ENCODE measurements at places on chromosomes 6 and 20.

DNA sequence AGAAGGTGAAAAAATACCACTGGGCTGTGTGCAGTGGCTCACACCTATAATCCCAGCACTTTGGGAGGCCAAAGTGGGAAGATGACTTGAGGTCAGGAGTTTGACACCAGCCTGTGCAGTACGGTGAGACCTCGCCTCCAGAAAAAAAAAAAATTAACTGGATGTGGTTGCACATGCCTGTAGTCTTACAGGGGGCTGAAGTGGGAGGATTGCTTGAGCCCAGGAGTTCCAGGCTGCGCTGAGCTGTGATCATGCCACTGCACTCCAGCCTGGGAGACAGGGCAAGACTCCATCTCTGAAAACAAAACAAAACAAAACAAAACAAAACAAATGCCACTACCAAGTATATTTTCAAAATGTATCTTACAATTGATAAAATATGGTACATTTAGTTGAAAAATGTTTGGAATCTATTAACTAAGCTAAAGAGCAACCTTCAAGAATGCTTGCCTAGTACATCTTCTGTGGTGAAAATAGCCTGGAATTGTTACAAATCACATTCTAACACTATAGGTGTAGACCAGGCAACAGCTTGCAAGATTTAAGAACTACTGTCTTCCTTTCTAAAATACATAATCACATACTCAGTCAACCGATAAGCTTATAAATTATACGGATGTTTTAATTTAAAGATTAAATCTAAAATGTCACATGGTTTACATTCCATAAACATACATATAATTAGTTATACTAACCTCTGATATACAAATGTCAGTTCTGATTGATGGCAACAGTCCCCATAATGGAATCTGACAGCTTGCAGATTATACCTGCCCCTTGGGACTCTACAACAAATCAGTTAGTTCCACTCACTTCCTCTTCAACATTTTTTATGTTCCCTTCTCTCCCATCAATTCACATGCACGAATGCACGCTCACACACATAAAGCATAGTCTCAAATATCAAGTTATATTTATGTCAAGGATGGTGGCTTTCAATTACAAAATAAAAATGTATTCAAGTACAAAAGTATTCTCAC, 150.8 kb downstream of the ASCC3 start:
- DNase-seq, result no peak

DNA sequence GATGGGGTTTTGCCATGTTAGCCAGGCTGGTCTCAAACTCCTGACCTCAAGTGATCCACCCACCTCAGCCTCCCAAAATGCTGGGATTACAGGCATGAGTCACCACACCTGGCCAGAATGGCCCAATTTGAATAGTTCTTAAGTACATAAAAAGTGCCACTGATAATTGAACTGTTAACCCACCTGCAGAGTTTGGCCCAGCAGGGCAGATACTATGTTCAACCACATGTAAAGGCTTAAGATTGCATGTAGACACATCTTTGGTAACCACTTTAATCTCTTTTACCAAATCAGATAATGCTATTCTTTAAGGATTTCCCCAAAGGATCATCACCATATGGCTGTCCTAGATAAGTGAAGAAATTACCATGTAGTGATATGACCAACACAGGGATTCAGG, 21.3 kb upstream of the SGK1 start:
- no peak for DNase-seq

DNA sequence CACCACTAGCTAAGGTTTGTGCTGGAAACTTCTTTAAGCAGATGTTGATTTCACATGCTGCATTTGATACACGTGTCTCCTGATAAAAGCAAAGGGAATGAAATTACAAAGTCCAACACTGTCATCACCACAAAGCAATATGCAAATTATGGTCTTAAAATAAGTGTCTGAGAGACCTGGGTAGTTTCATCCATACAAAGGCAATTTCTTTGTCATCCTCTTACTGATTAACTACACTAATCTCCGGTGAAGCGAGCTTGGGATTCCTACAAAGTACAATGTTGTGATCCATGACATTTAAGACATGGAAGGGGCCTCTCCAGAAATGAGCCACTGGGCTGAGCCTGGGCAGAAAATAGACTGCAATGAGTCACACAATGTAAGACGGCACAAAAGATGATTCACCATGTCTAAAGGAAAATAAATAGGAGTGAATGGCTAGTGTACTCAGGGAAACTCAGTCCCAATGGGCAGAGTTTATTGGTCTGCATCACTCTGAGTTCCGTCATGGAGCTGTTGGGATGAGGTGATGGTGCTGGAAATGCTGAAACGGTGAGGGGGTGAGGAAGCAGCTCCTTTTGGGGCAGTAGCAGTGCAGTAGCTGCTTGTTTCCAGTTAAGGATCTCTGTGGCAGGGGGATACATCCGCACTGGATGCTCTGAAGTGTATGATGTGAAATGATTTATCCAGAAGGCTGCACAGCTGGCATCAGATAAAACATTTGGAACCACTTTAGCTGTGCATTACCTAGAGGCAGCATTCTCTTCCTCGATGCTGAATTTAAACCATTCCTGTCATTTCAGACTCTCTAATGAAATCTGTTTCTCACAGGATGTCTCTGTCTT, 103.3 kb downstream of the IBTK start:
- DNase-seq, result no peak

GRCh38 chr6:112956696-112957535, 609.8 kb downstream of the RFPL4B start:
- no peak for DNase-seq

GRCh38 chr6:142867355-142867801, 77.6 kb downstream of the HIVEP2 start:
- DNase-seq, result no peak

DNA sequence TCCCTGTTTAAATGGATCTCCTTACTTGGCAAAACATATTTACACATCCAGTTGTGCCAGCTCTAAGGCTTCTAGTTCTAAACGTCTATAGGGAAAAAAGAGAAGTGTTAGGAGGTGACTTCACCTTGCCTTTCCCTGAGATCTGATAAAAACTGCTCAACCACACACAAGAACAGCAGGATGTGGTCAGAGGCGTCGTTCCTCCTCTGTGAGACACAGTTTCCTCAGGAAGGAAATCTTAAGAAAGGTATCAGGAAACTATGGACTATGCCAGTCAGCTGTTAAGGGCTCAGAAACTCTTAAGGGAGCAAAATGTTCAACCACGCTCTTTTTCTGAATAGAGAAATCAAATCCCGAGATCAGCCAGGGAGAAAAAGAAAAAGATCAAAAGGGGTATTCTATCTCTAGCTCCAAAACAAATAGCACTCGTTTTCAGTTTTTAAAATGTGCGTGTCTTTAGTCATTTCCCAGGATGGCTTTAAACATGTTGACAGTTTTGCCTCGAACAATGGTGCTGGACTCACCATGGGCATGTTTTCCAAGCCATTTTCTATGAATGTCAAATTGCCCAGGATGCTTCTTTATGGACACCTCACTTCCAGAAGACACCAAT, 154.5 kb downstream of the HACE1 start:
- DNase-seq, result peak; percentile 52

- DNase-seq, result no peak
Measured at GRCh38 chr6:32752580-32752979, 10.8 kb downstream of the HLA-DQB2 start.

- DNase-seq, result no peak
Measured at GRCh38 chr20:41142245-41142644, 4.9 kb downstream of the PLCG1 start.

- DNase-seq, result no peak
Measured at GRCh38 chr20:47459344-47460073, 42.2 kb upstream of the NCOA3 start.

- DNase-seq, result no peak
Measured at GRCh38 chr6:3929281-3929798, 80.2 kb downstream of the FAM50B start.

DNA sequence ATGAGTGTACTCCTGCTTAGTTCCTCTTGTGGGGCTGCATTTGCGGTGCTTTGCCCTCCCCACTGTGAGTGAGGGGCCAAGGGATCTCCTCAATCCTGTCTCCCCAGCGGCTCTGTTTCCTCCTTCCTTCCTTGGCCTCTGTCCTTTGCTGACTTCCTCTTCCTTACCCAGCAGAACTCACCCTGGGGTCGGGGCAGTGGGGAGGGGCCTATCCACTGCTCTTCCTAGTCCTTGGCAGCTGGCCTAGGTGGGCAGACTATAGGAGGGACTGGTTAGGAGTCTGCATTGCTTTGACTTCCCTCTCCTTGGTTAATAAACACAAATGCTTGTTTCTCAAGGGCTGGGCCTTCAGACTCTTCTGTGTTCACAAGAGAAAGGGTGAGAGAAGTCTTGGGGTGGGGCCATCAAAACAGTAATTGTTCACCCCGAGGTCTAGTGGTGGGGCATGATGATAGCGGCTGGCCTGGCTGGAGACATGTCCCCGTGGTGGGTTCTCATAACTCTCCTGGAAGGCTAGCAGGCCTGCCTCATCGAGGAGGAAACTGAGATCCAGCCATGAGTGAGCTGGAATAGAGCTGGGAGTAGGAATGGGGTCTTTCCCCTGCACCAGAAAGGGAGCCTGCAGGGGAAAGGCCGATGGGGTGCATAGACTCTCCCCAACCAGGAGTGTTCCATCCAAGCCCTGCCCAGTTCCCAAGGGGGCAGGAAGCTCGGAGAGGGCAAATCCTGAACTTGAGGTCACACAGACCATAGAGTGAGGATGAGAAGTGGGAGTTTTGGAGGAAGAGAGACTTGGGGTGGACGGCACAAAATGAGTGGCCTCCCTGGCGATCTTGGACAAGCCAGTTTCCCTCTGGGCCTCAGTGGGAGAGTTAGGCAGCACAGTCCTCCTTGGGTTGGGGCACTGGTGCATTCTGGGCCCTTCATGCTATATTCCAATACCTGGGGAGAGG, 12.7 kb downstream of the FAM110A start:
- no peak for DNase-seq

DNA sequence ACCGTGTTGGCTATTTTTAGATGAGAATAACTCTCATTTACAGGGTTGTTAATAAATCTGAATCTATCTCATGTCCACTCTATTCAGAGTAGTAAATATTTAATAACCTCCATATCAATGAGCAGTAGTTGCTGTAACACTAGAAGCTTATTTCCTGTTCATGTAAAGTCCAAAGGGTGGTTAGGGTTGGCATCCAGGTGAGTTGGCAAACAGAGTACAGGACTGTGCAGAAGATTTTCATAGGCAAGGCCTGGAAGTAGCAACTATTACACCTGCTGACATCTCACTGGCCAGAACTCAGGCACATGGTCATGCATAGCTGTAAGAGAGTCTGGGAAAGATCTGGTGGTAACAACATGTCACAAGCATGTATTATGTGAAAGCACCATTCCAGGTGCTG, 147.5 kb downstream of the PHF3 start:
- DNase-seq, result no peak

DNA sequence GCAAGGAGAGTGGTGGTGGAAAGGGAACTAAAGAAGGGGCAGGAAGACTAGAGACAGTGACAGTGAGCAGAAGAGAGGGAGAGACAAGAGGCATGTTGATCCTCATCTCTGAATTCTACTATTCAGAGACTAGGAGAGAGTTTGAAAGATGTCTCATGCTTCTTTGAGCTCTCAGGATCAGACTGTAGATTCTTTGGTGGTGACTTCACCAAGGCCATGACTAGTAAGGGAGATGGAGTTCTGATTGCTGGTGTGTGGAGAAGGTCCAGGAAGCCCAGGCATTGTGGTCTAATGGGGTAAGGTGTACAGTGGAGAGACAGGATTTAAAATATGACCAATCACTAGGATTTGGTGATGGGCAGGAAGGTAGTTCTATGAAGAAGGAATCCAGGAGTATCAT, 713 bp downstream of the WFDC9 start:
- no peak for DNase-seq

DNA sequence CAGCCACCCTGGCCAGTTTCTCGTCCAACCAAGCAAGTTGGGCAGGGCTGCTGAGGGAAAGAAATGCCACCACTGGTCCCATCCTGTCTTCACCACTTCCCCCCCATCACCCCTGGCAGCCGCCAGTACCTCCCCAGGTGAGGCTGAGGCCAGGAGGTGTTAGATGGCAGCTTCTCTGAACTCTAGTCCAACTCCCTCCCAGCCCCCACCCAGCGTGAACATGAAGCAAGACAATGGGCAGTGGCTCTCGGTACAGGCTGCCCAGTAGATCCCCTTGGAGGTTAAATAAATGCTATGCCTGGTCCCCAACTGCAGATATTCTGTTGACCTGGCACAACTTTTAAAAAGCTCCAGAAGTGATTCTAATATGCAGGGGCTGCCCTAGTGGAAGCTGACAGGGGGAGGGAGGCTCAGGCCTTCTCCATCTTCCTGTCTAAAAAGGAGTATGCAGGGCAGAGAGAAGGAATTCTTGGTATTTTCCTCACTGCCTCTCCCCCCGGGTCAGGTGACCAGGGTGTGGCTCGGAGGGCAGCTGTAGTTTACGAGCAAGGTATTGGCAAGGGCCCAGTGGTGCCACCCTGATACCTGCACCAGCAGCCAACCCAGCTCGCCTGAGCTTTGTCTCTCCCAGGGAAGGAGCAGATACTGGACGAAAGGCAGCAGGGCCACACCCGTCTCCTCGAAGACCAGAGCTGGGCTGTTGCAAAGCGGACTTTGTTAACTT, 25.7 kb downstream of the KCNK5 start:
- DNase-seq, result no peak

- DNase-seq, result no peak
Measured at GRCh38 chr6:44439270-44440045, 52.0 kb downstream of the CDC5L start.

DNA sequence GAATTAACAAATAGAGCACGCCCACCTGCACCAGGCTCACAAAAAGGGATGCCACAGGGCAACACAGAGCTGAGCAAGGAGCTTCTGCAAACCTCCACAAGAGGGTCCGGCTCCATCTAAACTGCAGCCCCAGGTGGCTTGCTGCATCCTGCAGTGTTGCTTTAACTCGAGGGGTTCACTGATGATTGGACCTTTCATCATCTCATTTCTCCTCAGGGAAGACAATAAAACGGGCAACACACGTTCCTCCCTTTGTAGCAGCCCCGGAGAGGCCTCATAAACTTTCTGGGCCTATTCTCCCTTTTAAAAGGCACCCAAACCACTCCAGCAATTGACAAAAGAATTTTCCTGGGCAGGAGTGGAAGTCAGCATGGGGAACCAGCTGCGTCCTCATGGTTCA, 161.5 kb upstream of the CDH4 start:
- no peak for DNase-seq

- DNase-seq, result no peak
Measured at GRCh38 chr6:147099974-147100373, 104.2 kb upstream of the STXBP5 start.

DNA sequence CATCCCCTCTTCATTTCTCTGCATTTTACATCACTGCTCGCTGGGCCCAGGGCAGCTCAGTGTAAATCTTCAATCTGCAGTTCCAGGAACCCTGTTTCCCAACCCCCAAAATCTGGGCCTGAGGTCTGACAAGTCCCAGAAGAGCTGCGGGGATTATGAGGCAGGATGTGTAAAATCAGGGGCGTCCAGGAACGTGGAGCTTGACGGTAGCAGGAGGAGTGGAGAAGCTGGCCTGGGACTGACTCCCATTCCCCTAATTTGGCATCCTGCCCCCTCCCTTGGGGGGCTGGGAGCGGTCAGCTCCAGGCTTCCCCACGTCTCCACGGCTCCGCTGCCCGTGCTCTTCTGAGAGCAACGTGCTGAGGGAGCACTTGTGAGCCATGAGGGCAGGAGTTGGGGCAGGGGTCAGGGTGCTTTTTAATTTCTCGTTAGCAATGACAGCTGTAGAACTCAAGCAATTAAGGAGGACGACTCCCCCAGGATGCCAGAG, 23.4 kb upstream of the VEGFA start:
- DNase-seq, result no peak

All from CD4-positive, alpha-beta T cell treated with Interleukin-4 for 4 hours (primary cell).